Cortex of kidney (tissue), 1 donor: ENCODE measurements at places on chromosomes 16 and 17.

- DNase-seq = no peak
These were observed 31.1 kb upstream of the CCR7 start for GRCh38 chr17:40596261-40596919.

- DNase-seq = no peak
These were observed 4.4 kb downstream of the CD19 start for GRCh38 chr16:28935924-28936783.

DNA sequence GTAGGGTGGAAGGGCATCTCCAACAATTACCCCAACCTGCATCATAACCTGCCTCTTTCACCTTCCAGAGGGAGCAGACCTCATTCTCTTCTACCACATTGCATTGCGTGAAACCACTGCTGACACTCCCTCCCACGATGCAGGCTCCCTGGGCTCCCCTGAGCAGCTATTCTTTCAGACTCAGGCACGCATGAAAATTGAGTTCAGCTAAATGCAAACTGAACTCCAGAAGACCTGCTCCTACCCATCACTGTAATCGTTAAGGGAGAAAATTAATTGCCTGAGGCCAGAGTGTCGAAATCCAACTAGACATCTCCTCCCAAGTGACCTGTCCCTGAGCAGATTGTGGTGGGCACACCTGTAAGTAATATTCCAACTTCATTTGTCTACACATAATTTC, 186.0 kb downstream of the GRIN2A start:
- no peak for DNase-seq

GRCh38 chr17:11330006-11330405, 89.0 kb downstream of the SHISA6 start:
- DNase-seq = no peak

DNA sequence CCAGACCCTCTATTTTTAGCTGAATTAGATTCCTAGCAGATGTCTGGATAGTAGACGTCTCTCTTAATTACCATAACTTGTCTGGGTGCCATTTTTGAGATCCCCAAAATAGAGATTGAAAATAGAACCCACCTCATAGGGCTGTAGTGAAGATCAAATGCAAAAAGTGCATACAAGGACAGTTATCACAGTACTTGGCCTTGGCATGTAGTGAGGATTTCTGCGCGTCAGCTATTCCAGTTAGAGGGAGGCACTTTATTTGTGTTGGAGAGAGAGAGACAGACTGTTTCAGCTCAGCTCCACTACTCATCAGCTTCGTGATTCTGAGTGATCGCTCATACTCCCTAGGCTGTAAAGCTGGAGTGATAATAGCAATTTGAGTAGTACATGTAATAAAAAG, 59.6 kb upstream of the CDH13 start:
- no peak for DNase-seq

GRCh38 chr17:3828151-3828851, 17.7 kb downstream of the NCBP3 start:
- DNase-seq = no peak

- DNase-seq = no peak
These were observed 6.8 kb upstream of the TBC1D3B start for GRCh38 chr17:36183001-36183971.

GRCh38 chr17:66413559-66414520, 111.4 kb downstream of the PRKCA start:
- no peak for DNase-seq

DNA sequence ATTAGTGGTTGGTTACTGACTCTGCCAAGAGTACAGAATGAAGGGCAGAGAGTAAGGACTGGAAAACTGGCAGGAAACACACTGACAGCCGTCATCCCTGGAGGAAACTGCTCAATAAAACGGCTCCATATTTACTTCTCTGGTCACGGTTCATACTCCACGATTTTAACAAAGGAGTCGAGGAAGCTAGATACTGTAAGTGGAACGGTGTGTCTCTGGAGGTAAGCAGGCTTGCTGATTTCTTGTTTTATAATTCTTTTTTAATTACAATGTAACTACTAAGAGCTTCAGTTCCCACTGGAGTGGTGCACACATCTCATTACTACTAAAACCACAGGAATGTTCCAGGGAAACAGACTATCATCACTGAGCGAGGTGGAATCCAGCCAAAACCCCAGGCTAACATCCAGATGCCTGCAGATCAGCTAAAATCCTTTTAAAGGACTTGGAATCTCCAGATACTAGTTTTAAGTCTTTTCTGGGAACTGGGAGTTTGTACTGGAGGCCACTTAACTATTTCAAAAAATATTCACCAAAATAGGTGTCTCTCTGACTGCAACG, 17.8 kb downstream of the SERPINF1 start:
- DNase-seq = no peak

DNA sequence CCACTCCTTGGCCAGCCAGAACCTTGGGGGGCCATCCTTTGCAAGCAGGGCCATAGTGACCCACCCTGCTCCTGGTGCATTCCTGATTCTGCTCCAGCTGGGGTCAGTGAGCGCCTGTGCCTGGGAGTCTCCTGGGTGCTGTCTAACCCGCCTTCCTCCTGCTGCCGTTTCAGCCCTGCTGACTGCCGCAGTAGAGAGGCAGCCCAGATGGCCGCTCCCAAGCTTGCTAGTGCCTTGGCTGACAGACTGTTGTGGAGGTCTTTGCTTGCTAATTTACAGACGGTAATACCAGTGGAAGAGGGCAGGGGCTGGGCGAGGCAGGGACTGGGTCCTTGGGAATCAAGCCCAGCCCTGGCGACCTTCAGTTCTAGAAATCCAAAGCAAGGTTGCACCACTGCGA, 99.6 kb downstream of the SOCS1 start:
- no peak for DNase-seq

DNA sequence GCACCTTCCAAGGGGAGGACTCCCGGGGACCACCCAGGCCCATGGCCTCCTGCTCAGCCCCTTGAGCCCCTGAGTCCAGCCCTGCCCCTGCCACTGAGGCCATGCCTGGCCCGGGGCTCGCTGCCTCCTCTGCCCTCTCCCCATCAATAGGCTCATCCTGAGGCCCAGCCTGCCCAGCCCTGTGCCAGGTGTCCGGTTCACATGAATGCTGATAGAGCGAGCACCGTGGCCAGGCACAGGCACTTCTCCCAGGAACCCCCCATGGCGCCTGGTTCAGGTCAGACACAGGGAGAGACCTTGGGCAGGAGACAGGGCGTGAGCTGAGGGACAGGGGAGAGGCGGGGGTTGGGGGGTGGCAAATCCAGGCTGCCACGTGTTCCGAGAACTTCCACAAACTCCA, 2.8 kb upstream of the PVALEF start:
- DNase-seq = no peak

GRCh38 chr17:5758651-5759050, 174.3 kb upstream of the NLRP1 start:
- no peak for DNase-seq

- DNase-seq = no peak
These were observed 4.8 kb upstream of the ATP2A3 start for GRCh38 chr17:3968886-3969524.

GRCh38 chr16:29994600-29995323, 655 bp downstream of the HIRIP3 start:
- no peak for DNase-seq

DNA sequence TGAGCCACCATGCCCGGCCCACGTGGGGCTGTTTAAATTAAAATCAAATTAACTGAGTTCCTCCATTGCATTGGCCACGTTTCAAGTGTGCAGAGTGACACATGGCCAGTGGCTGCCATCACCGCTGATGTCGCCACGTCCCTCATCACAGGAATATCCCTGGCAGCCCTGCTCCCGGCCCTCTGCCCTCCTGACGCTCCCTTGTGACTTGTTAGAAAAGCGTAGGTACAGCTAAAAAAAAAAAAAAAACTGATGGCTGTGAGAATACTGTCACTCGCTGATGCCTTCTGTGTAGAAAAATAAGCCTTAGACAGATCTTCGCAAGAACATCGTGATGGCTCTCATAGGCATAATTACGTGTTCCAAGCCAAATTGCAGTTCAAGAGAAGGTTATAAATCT, 21.7 kb downstream of the CARHSP1 start:
- DNase-seq = no peak

DNA sequence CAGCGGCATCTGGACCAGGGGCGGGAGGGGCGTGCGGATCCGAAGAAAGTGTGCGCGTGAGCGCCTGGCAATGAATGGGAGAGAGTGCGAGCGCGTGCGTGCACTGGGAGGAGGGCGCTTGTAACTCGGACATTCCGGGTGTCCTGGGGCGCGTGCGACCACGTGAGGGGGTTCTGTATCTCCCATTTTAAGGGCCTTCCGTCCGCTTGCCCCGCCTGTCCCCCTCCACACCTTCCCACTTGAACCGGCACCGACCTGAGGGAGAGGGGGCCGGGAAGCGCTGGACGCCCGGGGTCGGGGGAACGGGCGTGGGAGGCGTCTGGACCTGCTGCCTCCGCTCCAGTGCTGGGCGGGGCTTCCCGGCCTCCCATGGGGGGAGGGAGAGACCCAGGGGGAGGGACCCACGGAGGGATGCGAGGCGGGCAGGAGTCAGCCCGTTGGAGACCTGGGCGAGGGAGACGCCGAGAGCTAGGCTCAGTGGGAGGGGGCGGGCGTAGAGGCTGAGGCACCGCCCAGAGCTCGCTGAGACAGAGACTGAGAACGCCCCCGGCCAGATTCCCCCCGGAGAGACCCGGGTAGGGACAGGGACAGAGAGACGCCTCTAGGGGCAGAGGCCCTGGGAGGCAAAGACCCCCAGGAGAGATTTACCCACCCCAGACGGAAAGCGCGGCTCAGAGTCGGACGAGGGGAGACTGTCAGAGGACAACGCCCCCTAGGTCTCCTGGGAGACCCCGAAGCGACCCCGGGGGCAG, at the start of gene KREMEN2:
KREMEN2 (plus strand) TSS at position 553 of the 752 bp plus-strand sequence. CDS start 246 bp downstream, outside the sequence.
- DNase-seq = no peak

GRCh38 chr16:56362057-56362655, 63.2 kb downstream of the AMFR start:
- DNase-seq = no peak

GRCh38 chr16:56534847-56535383, 15.1 kb upstream of the BBS2 start:
- DNase-seq = no peak

GRCh38 chr16:56616608-56617211, 8.3 kb downstream of the MT2A start:
- no peak for DNase-seq

GRCh38 chr17:20091174-20092029, 82.2 kb downstream of the SPECC1 start:
- DNase-seq = no peak

- peak; percentile 48 for DNase-seq
These were observed 5.0 kb downstream of the SLC5A2 start for GRCh38 chr16:31487720-31488467.

DNA sequence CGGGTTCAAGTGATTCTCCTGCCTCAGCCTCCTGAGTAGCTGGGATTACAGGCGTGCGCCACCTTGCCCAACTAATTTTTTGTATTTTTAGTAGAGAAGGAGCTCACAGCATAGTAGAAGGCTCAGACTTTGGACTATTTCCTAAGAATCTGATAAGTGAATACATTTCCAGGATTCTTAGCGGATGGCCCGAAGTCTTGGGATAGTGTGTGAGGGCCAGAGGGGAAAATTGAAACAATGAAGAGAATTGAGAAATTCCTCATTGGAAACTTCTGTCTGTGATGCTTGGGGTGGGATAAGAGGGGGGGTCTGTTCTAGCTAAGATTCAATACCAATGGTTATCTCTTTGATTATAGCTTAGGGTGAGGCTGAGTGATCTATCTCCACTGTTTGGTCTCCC, 183.3 kb downstream of the MSI2 start:
- no peak for DNase-seq

DNA sequence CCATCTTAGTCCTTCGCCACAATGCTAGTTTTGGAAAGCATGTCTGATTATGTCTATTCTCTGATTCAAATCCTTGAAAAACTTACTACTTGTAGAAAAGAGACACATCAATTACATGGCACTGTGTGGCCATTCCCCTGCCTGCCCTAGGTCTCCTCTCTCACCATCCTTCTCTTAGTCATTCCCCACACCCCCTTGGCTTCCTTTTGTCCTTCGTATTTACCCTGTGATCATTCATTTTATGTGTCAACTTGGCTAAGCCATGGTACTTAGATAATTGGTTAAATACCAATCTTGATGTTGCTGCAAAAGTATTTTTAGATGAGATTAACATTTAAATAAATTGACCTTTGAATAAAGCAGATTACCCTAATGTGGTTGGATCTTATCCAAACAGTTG, 122.9 kb upstream of the CDH11 start:
- DNase-seq = no peak

DNA sequence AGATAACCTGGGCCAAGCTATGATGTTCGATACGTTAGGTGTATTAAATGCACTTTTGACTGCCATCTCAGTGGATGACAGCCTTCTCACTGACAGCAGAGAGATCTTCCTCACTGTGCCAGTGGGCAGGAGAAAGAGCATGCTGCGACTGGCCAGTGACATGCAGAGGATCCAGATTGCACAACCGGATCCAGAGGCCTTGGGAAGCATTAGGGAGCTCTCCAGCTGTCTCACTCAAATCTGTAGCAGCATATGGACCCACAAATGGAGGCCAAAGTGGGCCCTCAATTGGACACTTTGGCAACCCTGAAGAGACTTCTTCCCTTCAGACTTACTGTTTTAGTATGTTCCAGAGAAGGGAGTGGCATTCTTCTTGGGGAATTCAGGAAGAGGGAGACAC, 20.9 kb downstream of the PDZD9 start:
- DNase-seq = no peak

- DNase-seq = no peak
These were observed 32.9 kb downstream of the ITGAM start for GRCh38 chr16:31292704-31293103.

GRCh38 chr17:58710948-58711552, 18.6 kb downstream of the RAD51C start:
- no peak for DNase-seq
